ENCODE measurements at places on chromosomes 2 and 18.

DNA sequence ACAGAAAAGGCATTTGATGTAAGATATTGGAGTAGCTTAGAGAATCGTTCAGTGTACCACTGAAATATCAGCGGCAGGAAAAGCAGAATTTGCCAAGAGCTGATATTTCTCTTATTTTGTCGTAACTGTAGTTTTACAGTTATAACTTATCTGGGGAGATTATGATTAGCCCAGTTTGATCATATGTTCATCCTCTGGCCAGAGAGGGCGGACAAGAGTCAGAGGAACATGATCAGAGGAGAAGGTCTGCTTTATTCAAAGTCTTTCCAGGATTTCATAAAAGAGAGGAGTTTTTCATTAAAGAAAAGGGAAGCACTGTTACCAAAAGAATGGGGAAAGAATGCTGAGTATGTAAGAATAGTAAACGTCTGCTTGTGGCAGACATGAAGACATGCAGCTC lies 1655.6 kb downstream of the DPP10 start:
- DNase-seq = no peak

GRCh38 chr2:164954954-164955701 lies at the start of gene SLC38A11:
SLC38A11 (minus strand) TSS chr2:164955525; CDS start chr2:164955247, 278 bp downstream.
- DNase-seq = no peak

- DNase-seq = no peak
Observed at GRCh38 chr2:74530239-74531187, 780 bp downstream of the HTRA2 start.

- DNase-seq = no peak
Observed at GRCh38 chr2:211439011-211439410, 882.6 kb downstream of the CPS1 start.

GRCh38 chr2:140717481-140717880 lies 1413.3 kb downstream of the LRP1B start:
- no peak for DNase-seq

DNA sequence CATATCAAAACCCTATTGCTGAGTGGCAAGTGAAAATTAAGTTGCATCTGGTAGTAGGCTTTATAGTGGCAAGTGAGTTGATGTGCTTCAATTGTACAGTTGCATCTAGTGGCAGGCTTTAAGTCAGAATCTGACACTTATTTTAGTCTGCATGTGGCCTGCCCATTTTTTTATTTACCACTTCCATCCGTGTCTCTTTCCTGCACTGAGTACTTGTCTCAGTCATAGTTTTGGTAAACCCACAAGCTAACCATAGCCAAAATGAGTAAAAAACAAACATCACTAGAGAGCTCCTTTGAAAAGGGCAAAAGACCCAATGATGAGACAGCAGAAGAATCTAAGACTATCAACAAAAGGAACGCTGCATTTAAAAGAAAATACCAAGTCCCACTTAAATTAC lies 96.0 kb upstream of the CRACDL start:
- DNase-seq = no peak

DNA sequence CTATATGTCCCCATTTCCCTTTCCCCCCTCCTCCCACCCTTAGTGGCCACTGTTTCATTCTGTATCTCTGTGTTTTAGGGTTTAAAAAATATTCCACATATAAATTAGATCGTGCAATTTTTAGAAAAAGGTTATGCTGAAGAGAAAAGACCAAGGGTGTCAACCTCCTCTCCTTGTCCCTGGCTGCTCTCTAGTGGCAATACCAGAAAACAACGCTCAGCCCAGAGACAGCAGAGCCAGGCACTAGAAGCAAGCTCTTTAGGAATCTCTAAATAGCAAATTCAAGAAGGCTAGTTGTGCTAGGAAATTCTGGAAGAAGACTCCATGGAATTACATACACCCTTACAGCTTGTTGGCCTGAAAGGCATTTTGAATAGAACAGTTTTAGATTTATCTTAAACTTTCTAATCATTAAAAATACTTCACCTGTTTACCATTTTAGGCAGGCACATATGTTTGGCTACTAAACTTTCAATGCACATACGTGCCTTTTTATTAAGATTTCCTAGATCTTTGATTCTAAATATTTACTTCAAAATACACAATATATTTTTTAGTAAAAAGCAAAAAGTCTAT lies 35.1 kb upstream of the RASGRP3 start:
- DNase-seq = peak; percentile 66

DNA sequence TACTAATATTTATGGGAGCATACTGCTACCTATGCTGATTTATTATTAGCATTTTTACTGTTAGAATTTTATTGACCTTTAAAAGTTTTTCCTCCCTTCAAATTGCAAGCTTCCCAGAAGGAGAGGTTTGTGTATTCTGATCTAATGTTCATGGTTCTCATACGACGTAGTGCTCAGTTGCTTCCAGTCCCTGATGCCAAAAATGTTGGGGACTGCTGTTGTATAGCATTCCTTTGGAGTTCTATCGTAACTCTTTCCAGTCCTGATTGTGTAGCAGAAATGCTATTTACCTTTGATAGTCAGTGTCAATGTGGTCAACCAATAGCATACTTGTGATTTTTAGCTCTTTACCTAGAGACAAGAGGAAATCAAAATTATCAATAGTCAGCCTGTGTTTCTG lies 69.5 kb upstream of the ZSWIM2 start:
- no peak for DNase-seq

DNA sequence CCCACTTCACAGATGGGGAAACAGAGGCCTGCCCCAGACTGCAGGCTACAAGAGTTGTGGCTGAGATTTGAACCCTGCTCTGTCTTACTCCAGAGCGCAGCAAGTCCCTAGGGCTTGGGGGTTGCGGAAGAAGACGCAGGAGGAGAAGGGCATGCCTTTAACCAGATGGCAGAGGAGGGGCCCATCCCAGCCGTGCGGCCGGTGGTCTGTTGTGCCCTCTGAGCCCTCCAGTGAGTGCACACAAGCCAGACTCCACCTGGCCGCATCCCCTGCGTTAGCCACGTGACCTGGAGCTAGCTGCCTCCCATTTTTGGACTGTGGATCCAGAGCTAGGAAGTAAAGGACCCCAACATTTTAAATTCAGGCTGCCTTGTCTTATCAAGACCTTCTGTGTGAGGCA lies 2.8 kb downstream of the KCNIP3 start:
- no peak for DNase-seq

DNA sequence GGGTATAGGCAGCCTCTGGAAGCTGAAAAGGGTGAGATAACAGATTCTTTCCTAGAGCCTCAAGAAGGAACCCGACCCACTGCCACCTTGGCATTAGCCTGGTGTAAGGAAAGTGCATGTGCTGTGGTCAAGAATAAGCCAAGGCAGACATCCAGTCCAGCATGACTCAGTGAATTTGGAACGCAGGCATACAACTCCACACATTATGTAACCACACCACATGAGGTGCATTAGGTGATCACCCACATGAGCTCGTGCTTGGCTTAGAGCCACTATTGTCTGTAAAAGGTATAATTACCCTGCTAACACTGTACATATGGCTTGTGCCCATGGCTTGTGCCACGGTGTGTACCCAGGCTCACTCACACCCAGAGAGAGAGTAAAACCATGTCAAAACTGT lies 583.7 kb upstream of the HNMT start:
- DNase-seq = no peak

DNA sequence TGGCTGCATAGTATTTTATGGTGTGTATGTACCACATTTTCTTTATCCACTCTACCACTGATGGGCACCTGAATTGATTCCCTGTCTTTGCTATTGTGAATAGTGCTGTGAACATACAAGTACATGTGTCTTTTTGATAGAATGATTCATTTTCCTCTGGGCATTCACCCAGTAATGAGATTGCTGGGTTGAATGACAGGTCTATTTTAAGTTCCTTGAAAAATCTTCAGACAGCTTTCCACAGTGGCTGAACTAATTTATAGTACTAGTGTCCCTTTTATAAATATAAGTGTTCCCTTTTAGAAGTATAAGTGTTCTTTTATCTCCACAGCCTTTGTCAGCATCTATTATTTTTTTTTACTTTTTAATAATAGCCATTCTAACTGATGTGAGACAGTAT lies 303.9 kb upstream of the EPHA4 start:
- no peak for DNase-seq

GRCh38 chr18:77131100-77131651 lies 1.4 kb downstream of the MBP start:
- no peak for DNase-seq

Measured in SHP77 (cell line).